ENCODE measurements at places on chromosomes 4 and X. TPM values are rescaled to one million over a fixed set of nuclear protein-coding genes. Genes with fewer than 3 reads are reported as not detected.

- no peaks in the 10 kb centered on the region for H3K4me1 ChIP-seq
- H3K4me3 ChIP-seq: no peak overlapping the region
- H3K36me3 ChIP-seq: no peaks in the 10 kb centered on the region
- H3K27ac ChIP-seq: no peak overlapping the region
Measured at GRCh38 chr4:152594978-152595925, 59.4 kb upstream of the FBXW7 start.

DNA sequence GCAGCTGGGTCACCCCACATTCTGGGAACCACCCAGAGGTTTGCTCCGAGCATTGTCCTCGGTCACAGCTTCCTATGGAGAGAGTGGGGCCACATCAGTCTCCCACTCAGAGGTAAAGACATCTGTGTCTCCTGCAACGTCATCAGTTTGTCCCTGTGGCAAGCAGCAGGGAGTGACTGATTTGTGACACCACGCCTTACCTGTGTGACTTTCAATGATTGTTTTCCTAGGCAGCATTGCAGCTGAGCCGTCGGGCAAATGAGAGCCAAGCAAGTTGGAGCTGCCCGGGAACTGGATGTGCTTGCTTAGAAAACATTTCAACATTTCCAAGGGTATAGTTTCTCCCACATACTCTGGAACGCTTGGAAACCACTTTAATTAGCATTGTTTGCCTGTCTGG, 29.7 kb upstream of the HELT start:
- DNase-seq: no peak
- no peaks in the 10 kb centered on the region for H3K36me3 ChIP-seq
- H3K4me1 ChIP-seq: no peaks in the 10 kb centered on the region
- no peak overlapping the region for H3K27ac ChIP-seq
- no peak overlapping the region for H3K4me3 ChIP-seq

GRCh38 chr4:183746305-183747229, 87.5 kb downstream of the TRAPPC11 start:
- H3K36me3 ChIP-seq: no peaks in the 10 kb centered on the region
- H3K4me3 ChIP-seq: no peak overlapping the region
- H3K27me3 ChIP-seq: no peaks in the 10 kb centered on the region
- H3K4me1 ChIP-seq: no peaks in the 10 kb centered on the region

- no peaks in the 10 kb centered on the region for H3K27me3 ChIP-seq
- no peak overlapping the region for H3K27ac ChIP-seq
- no peaks in the 10 kb centered on the region for H3K36me3 ChIP-seq
- no peak for DNase-seq
Measured at GRCh38 chr4:144176476-144176875, 36.0 kb upstream of the GYPA start.

GRCh38 chr4:48620831-48621230, 130.8 kb downstream of the ZAR1 start:
- H3K36me3 ChIP-seq: no peaks in the 10 kb centered on the region
- no peaks in the 10 kb centered on the region for H3K4me1 ChIP-seq
- H3K27me3 ChIP-seq: no peaks in the 10 kb centered on the region
- no peak for DNase-seq

DNA sequence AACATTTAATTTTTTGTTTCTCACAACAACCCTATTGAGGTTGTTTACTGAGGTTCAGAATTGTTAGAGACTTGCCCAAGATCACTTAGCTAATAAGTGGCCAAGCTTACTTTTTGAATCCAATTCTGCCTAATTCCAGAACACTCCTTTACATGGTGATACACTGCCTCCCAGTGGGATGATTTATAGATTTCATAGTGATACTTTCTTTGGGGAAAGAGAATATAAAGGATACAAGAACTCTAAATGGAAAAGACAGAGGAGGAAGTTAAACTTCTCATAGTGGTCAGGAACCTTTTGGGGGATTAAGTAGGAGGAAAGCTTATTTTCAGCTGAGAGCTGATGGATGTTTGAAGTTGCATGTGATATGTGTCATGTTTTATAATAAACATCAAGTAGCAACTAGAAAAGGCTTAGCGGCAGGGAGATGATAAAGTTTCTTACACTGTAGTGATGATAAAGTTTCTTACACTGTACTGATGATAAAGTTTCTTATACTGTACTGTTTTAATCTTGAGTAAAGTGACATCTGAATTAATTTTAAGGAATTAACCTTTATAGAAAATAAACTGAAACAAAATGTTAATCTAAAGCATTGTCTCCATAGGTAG, 15.3 kb downstream of the STAG2 start:
- no peak for DNase-seq
- H3K36me3 ChIP-seq: no peaks in the 10 kb centered on the region
- H3K27me3 ChIP-seq: no peaks in the 10 kb centered on the region
- no peaks in the 10 kb centered on the region for H3K4me1 ChIP-seq

DNA sequence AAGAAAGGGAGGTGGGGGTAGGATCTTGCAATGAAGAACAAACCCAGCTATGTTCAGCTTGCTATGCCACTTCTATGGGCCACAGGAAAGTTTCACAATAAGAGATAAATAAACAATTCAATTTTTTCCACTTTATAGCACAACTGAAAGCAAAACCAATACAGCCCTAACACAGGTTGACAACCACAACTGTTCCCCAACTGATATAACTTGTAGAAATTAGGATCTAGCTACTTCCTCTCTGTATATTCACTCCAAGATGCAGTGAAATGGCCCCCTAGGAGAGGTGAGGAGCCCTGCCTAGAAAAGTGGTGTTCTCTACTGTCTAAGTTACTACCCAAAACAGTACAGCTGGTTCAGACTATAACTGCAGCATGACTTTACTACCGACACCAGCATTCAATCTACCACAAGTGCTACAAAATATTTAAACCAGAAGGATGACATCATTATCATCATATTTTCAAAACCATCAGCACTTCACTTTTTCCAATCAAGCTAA, 77.0 kb downstream of the FBXW7 start:
- H3K27ac ChIP-seq: no peak overlapping the region
- H3K4me3 ChIP-seq: no peak overlapping the region
- H3K27me3 ChIP-seq: no peaks in the 10 kb centered on the region
- DNase-seq: no peak
- no peaks in the 10 kb centered on the region for H3K4me1 ChIP-seq

GRCh38 chrX:63855896-63856295, 70.9 kb upstream of the ARHGEF9 start:
- H3K27ac ChIP-seq: no peak overlapping the region
- no peaks in the 10 kb centered on the region for H3K27me3 ChIP-seq
- H3K4me1 ChIP-seq: no peaks in the 10 kb centered on the region

EFNB1 gene
- total RNA-seq: 17.0 TPM

GPRASP3 gene
- 4.8 TPM for total RNA-seq

GC gene
- not detected for total RNA-seq
